ENCODE measurements at places on chromosomes 1 and 21. TPM values are rescaled to one million over a fixed set of nuclear protein-coding genes. Genes with fewer than 3 reads are reported as not detected.

NT5C1A gene
- not detected for polyA plus RNA-seq

TARDBP gene
- polyA plus RNA-seq: 350 TPM

COQ8A gene
- polyA plus RNA-seq: 31.6 TPM

GPR25 gene
- polyA plus RNA-seq: not detected

AGMAT gene
- 0.44 TPM for polyA plus RNA-seq

LPAR3 gene
- 1.4 TPM for polyA plus RNA-seq

ACTA1 gene
- polyA plus RNA-seq: 0.40 TPM

GBP2 gene
- polyA plus RNA-seq: 4.8 TPM

SLC30A10 gene
- polyA plus RNA-seq: 0.25 TPM

LRRC8B gene
- 6.5 TPM for polyA plus RNA-seq

AKIRIN1 gene
- polyA plus RNA-seq: 63.9 TPM

DNA sequence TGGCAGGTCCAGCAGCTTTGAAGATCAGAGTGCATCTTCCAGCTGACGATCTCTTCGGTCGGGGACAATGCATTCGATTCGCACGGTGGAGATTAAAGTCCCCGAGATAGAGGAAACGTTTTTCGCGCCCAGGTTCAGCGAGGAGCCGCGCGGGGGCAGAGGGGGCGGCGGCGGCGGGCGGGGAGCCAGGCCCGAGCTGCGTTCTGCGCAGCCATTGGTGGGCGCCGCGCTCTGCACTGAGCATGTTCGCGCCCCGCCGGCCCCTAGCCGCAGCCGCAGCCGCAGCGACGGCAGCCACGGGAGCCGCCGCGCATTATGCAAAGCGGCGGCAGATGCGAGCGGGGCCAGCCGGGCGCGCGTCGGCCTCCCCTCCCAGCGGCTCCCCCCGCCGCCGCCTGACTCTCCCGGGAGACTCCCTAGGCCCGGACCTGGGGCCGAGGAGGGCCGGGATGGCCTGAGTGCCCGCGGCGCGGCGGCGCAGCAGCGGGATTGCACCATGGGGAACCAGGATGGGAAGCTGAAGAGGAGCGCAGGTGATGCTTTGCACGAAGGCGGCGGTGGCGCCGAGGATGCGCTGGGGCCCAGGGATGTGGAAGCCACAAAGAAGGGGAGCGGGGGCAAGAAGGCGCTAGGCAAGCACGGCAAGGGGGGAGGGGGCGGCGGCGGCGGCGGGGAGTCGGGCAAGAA lies at the start of gene FMN2:
FMN2 (plus strand) TSS at position 270 of the 687 bp plus-strand sequence; CDS start at position 497, 227 bp downstream.
- no peak for DNase-seq

DNA sequence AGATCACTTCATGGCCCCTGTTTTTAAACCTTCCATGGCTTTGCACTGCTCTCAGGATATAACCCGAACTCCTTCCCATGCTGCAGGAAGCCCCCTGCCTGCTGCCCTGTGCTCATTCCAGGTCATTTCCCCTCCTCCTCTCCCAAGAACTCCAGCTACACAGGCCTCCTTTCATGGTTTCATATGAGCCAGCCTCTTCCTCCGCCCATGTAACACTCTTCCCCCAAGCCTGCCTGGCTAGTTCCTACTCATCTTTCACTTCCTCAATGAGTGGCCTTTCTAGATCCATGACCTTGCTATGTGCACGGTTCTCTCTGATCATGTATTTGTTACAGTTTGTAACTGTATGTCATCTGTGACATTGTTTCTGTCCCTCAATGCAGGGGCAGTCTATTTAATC lies 3.1 kb upstream of the NCF2 start:
- DNase-seq: no peak

GRCh38 chr21:27291006-27291405 lies 324.1 kb upstream of the ADAMTS5 start:
- DNase-seq: no peak

GRCh38 chr1:106465666-106466065 lies 590.8 kb upstream of the PRMT6 start:
- no peak for DNase-seq

DNA sequence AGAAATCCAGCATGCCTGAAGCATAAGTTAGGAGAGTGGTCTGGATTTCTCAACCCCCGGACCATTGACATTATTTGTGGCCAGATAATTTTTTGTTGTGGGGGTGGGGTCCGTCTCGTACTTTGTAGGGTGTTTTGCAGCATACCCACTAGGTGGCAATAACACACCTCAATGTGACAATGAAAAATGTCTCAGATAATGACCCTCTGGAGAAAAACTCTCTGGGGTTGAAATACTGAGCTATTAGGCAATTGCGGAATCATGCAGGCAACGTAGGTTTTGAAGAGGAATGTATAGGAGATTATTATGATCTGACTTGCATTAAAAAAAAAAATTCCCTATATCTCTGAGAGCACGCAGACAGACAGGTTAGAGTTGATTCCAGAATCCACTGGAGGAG lies 25.3 kb upstream of the RRP15 start:
- DNase-seq: no peak

DNA sequence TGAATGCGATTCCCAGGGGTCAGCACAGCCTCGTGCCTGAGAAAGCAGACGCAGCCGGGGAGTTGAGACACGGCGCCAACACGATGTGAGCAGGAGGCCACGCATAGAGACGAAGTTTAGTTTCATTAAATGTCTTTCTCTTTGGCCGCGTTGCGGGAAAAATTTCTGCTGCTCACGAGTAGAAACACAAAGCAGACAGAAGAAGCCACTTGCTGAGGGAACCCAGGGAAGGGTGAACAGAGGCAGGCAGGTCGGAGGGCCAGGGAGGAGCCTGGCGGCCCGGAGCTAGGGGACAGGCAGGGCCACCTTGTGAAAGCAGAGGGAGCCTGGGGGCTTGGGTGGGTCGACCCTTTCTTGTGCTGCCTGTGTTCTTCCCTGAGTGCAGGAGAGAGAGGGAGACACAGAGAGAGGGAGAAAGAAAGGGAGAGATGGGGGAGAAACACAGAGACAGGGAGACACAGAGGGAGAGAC lies 33.2 kb downstream of the POFUT2 start:
- no peak for DNase-seq

DNA sequence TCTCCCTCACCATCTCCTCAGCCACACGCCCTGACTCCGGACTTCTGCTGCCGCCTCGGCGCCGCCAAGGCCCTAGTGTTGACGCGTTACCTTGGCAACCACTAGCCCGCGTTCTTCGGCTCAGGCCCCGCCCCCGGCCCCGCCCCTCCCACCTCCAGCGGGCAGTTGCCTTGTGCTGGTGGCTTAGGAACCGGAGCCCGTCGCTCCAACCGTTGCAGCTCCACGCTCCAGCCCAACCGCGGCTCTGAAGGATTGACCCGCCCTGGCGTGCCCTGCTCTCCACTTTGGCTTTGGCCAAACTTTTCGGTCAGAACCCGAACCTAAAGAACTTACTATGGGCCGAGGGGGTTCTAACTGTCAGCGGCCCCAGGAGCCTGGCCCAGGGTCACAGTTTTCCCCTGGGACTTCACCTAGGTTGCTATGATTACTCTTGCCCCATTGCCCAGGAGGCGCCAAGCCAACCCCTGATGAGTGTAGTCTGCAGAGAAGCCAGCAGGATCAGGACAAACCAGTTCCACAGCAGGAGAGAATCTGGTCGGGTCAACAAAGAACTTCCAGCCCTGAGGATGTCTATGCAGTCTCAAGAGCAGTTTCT lies at the start of gene CFAP45:
CFAP45 (minus strand) TSS at position 80 of the 595 bp plus-strand sequence; CDS start at position 13, 67 bp downstream.
- peak; percentile 82 for DNase-seq

DNA sequence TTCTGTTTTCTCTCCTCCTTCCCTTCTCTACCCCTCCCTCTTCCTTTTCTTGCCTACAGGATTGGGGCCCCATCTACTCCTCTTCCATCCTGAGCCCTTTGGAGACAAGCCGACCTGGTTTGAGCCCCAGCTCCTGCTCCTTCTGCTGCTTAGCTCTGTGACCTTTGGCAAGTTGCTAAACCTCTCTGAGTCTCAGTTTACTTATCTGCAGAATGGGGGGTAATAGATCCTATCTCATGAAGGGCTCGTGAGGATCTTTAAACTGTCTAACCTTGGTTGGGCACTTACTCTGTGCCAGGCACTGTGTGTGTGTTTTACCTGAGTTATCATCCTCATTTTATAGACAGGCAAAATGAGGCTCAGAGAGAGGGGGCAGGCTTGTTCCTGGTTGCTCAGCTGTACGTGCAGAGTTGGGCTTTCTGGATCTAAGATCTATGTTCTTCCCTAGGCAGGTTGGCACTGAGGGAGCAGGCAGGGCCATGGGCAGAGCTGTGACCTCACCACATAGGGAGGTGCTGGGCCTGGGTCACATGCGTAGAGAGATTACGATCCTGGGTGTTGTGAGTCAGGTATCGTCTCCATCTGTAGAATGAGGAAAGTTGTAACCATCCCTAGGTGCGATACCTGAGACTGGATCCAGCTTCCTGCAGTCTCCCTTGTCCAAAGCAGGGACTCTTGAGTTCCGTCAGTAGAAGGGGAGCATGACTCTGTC lies 58.5 kb downstream of the FOXO6 start:
- no peak for DNase-seq

DNA sequence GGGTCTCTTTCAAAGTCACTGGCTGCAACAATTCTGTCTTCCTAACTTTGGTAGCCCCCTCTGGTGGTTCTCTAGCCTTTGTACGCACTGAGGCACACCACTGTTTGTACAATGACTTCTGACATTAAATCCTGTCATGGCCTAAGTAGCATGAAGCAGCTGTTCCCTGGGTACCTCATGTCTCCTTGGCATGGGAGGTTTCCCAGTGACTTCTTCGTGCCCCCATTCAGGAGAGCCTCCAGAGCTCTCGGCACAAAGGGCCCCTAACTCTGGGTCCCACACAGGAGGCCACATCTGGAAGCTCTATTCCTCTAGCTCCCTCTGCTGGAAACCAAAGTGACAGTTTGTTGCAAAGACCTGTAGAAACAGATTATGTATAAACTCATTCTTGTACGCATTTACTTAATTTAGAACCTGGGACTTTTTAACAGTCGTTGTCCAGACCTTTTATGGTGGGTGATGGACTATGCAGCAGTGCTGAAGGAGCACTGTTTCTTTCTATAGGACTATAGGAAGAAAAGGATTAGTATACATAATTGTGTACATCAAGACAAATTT lies 13.4 kb downstream of the SWT1 start:
- peak; percentile 59 for DNase-seq

DNA sequence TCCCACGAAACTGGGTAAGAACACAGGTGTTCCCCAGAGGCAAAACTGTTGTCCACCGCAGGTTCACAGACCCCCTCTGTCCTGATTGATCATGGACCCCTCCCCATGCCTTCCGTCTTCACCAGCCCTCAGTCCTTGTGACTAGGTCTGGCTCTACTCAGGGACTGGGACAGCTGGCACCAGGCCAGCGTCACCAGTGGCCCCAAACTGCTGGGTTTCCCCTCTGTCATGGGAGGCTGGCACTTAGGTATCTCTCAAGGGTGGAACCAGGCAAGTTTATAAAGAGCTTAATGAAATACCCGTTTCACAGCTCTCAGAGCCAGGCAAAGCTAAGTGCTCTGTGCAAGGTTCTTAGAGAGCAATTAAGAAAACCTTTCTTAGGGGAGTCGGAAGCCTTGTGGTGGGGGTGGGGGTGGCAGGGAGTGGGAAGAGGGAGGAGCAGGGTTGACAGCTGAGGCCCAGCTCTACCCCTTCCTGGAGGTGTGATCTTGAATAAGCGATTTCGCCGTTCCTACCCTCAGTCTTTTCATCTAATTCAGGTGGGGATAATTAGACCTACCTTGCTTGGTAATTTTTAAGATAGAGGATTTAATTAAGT lies 35.0 kb upstream of the IFNLR1 start:
- no peak for DNase-seq

DNA sequence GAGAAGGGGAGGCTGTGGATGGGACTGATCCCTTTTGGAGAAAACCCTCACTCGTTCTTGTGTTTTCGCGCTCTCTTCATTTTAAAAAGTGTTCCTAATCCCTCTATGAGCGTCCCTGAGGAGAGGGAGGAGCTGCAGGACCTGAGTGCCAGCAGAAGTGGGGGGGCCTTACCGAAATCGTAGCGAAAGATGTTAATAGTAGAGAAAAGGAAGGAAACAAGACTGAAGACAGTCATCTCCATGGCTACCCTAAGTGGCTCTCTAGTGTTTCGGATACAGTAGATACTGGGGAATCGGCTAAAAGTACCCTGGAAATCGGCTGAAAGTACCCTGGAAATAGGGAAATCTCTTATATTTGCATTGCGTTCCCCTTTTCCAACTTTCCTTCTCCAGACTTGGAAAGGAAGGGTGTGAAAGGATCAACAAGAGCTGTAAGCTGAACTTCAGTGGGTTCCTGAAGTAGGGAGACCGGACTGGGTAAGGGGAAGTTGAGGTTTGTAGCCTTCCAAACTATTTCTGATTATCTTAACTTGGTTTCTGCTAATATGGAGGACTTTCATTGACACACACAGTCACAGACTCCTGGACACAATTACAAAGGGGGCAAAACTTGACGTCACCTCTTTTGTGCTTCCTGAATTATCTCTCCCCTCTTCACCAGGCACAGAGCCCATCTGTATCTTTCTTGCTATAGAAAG lies 486 bp upstream of the DSTYK start:
- DNase-seq: no peak

- no peak for DNase-seq
Observed at GRCh38 chr1:8625981-8626898, 191.2 kb downstream of the RERE start.

GRCh38 chr1:201145132-201145531 lies 9.1 kb downstream of the TMEM9 start:
- DNase-seq: no peak

DNA sequence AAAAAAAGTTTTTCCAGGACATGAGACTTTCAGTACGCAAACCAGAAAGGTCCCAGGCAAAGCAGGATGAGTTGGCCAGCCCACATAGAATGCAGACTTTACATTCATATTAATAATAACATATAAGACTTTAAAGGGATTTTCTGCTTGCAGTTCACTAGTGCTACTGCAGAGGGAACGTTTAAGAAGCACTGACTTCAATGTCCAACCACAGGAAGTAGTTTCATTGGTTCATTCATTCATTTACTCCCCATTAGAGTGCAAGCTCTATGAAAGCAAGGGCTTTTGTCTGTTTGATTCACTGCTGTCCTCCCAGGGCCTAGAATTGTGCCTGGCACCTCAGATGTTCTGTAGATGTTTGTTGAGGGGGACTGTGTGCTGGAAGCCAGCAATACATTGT lies 11.8 kb upstream of the SERINC2 start:
- no peak for DNase-seq

GRCh38 chr1:199352351-199352750 lies 675.2 kb upstream of the NR5A2 start:
- DNase-seq: no peak

GRCh38 chr1:6041432-6042062 lies 4.1 kb upstream of the KCNAB2 start:
- DNase-seq: no peak

GRCh38 chr1:41713141-41713540 lies 205.6 kb downstream of the HIVEP3 start:
- DNase-seq: no peak

GRCh38 chr1:56255516-56256152 lies 323.7 kb downstream of the PLPP3 start:
- peak; percentile 83 for DNase-seq

DNA sequence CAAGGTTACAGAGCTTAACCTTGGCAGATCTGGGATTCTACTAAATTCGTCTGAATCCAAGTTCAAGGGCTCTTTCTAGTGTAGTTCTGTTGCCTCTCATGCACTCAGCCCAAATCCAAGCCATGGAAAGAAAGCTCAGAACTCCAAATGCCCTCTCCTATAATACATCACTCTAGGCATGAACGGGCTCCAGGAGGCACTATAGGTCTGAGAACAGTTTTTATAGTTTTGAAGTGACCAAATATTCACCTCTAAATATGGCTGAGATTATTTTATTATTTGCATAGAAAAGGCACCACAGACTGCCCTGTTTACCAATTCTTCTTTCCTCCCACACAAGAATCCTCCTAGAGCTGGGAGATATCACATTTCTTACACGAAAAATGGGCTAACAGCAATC lies 327.9 kb upstream of the BEND5 start:
- no peak for DNase-seq

GRCh38 chr1:24551960-24552571 lies 3.8 kb upstream of the NCMAP start:
- DNase-seq: peak; percentile 57

- DNase-seq: no peak
Observed at GRCh38 chr1:78401148-78401547, 89.6 kb upstream of the PTGFR start.

Measured in right lung (tissue), 10 donors.